ENCODE measurements at places on chromosomes 12 and 14.

DNA sequence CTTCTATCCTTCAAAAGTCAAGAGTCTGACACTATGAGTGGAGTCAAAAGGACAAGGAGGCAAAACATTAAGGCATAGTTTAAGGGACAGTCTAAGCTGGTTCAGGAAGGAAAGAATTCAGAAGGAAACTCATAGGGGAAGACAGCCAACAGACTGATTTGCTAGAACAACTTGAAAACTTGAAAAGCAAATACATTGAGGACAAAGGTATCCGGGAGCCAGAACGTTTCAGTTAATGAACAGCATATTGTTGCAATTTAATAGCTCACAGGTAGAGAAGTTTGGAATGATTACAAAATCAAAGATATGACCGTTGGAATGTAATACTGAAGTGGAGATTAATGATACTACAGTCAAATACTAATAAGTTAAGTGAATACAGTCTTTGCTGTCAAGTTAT lies 312.8 kb upstream of the RPL10L start:
- DNase-seq: no peak

DNA sequence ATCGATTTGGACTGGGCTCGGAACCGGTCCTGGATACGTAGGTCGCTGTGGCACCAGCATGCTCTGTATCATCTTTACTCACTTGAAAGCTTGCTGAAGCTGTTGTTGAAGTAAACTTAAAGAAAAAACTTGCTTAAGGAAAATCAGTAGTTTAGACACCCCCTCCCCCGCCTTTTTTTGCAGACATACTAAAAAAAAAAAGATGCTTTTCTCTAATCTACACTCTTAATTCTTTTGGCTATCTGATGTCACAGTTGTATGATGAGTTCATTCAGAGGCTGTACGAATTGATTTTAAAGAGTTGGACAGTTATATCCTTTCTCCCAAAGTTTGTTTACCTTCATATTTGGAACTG lies 865 bp downstream of the FRS2 start:
- DNase-seq: no peak

- no peak for DNase-seq
Measured at GRCh38 chr14:71651228-71651627, 281.0 kb upstream of the RGS6 start.

GRCh38 chr12:44574586-44574985 lies 301.5 kb downstream of the NELL2 start:
- no peak for DNase-seq

- no peak for DNase-seq
Measured at GRCh38 chr12:5369298-5369697, 62.6 kb upstream of the NTF3 start.

DNA sequence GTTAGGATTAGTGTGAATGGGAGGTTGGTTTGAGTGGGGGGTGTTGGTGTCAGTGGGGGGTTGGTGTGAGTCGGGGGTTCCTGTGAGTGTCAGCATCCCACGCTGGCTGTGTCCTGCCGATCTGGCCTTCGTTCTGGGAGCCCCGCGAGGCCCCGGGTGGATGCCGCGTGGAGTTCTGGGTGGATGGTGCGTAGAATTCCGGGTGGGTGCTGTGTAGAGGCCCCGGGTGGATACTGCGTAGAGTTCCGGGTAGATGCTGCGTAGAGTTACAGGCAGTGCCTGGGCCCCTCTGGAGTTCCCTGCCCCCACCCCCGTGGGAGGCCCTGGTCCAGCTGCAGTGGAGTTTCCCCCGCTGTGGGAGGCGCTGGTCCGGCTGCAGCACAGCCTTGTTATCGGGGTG lies 8.7 kb downstream of the NOC4L start:
- DNase-seq: no peak

DNA sequence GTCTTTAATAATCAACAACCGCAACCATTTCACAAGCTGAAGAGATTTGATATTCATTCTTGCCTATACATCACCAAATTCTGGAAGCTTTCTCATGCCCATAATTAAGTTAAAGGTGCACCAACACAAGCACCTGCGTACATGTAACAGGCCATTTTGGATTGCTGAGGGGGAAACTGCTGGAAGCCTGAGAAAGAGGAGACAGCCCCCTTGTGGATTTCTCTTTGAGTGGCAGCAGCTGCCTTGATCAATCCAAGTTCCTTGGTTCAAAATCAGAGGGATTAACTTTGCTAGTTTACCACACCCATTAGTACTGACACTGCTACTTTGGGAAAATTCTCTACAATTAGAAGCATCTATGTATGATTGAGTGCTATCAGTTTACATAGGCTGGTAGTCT lies 321.1 kb downstream of the NOVA1 start:
- peak; percentile 5 for DNase-seq

- DNase-seq: no peak
Measured at GRCh38 chr14:55691659-55692058, 111.7 kb downstream of the KTN1 start.

DNA sequence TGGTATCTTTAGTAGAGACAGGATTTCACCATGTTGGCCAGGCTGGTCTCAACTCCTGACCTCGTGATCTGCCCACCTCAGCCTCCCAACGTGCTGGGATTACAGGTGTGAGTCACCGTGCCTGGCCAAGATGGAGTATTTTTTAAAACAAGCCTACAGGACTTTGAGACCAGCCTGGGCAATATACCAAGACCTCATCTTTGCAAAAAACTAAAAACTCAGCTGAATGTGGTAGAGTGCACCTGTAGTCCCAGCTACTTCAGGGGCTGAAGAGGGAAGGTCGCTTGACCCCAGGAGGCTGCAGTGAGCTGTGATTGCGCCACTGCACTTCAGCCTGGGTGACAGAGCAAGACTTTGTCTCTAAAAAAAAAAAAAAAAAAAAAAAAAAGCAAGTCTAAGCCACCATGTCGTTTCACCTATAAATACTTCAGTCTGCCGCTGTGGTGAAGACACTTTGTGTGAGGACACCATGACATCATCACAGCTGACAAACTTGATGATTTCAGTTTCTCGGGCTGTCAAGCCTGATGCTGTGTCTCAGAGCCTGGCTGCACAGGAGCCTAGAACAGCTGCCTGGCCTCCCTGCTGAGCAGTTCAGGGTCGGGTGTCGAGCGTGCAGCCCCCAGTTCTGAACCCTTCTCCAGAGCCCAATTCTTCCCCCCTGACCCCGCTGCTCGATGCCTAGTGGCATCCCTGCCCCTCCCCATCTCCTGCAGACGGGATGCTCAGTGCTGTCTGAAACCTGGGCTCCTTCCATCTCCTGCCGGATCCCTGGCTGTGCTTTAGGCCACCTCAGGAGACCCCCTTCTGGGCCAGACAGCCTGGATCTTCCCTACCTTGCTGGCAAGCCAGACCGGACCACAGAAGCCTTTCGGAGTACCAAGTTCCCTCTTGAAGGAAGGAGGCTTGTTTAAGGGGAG lies 119.2 kb upstream of the EVL start:
- no peak for DNase-seq

DNA sequence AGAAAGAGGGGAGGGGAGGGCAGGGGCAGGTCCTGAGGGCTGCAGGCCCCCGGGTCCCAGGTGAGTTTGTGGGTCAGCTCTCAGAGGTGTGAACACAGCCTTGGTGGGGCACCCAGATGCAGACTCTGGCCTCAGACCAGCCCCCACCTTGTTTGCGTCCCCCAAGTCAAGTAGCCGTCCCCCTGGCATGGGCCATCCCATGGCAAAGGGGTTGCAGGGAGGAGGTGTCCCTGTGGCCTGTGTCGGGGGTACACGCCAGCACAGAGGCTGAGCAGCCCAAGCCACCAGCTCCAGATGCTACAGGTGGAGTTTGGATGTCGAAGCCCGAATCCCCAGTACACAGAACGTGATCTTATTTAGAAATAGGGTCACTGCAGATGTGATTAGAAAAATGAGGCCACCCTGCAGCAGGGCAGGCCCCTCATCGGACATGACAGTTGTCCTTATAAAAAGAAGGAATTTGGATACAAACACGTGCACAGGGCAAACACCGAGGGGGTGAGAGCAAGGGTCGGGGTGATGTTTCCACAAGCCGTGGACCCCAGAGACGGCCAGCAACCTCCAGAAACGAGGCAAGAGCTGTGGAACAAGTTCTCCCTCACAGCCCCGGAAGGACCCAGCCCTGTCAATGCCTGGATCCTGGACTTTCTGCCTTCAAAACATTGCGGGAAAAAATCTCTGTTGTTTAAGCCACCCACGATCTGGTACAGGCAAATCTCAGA lies 141.2 kb upstream of the C14orf180 start:
- no peak for DNase-seq

GRCh38 chr14:74794947-74795346 lies 31.8 kb downstream of the YLPM1 start:
- no peak for DNase-seq

GRCh38 chr14:90500665-90501370 lies 104.0 kb downstream of the CALM1 start:
- DNase-seq: no peak

DNA sequence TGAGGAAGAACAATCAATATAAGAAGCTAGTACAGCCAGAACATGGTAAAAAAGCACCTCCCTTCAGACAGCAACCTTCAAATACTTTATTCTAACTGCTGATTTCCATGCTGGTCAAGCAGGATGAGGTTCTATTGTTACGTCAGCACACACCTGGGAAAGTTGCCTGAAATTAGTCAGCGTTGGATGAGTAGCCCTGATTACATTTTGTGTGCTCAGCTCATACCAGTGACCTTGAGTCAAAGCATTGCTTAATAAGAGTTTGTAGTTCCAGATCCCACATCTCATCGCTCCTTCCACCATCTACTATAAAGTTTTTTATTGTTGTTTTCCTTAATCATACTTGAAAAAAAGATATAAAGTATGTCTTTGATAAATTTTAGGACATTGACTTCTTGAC lies 361.5 kb downstream of the EGLN3 start:
- no peak for DNase-seq

- DNase-seq: no peak
Measured at GRCh38 chr12:6959058-6959804, 8.1 kb downstream of the PTPN6 start.

DNA sequence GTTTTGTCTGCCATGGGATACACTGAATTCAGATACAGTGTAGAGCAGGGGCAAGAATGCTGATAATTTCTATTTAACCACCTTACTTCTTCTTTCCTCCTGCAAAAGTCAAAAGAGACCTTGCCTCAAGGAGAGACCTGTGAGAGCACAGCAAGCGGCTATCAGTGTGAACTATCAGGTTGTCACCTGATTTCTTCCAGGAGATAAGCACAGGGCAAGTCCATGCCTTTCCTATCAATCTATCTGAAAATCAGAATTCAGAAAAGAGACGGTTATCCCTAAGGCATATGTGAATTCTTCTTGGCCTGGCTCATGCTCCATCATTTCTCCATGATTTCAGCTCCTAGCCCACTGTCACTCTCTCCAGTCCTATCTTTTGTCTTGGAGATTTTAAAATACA lies 128.9 kb upstream of the CCND2 start:
- DNase-seq: no peak

DNA sequence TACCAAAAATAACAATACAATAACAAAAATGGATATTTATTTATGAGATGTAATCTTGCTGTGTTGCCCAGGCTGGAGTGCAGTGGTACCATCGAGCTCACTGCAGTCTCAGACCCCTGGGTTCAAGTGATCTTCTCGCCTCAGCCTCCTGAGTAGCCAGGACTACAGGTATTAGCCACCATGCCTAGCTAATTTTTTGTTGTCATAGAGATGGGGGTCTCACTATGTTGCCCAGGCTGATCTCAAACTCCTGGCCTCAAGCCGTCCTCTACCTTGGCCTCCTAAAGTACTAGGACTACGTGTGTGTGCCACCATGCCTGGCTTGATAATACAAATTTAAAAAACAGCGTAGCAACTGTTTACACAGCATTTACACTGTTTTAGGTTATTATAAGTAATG lies 23.1 kb downstream of the ARHGAP5 start:
- no peak for DNase-seq

DNA sequence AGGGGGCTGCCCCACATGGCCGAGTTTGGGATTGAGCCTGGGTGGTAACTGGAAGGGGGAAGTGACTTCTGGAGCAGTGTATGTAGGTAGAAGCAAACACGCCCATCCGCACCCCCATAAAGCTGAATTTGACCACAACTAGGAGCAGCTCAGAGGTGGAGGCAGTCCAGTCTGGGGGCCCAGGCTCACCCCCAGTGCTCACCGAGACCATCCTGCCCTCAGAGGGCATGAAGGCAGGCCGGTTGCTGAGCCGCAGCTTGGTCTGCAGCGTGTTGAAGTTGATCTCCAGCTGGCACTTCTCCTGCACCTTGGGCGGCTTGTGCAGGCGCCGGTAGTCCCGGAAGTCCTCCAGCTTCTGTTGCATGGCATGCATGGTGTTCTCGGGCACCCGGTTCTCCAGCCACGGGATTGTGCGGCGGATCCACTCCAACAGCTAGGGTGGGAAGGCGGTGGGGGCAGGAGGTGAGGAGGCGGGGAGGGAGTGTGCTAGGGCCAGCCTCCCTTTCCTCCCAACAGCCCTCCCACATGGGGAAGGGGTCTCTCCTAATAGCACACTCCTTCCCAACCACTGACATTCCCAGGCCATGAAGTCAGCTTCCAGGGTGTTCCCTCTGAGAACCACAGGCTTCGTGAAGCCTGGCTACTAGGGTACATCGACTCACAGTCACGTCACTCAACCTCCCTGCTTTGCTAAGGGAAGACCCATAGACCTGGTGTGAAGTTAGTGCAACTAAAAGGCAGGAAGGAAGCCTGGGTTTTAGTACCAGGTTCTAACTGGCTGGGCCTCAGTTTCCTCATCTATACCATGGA lies 87.0 kb downstream of the ACTN1 start:
- no peak for DNase-seq

DNA sequence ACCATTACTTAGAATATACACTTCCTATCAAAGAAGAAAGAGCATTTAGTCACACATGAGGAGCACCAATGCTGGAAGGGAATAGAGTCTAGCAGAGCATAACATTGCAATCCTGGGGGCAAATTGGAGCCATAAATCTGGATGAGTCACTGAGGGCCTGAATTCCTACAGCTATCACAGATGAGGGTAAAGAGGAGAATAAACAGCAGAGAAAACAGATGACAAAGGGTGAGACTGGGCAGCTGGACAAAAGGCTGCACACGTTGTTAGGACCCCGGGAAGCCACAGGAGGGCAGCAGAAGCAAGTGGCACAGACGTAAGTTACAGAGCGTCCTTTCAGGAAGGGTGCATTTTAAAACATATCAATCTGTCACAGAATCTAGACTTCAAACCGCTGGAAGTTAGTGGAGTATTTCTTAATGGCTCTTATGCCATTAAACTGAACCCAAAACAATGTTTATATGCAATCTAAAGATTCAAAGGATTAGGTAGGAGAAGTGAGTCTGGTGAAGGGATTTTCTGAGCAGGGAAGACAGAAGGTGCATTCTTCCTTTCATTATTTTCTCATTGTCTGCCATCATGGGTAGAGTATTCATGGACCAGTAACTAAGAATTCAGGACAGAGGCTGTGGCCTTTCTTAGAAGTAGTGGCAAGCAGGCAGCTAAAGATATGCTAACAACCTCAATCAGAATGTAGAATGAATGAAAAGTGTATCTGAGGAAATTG lies 159.8 kb upstream of the DAAM1 start:
- DNase-seq: peak; percentile 63

DNA sequence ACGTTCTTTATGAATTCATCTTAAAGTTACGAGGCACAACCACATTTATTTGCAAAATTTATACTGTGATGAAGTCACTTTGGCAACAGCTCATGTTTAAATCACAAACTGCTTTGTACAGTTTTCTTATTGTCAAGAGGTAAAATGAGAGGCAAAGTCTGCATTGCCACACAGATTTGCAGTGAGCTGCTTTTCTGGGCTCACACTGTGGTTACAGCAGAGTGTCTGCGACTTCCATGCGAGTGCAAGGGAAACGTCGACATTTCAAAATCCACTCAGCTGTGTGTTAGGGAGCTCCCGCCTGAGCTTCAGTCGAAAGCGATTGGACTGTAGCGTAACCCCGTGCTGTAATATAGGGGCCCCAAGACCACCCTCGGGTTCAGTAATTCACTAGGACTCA lies 13.0 kb downstream of the MTA1 start:
- DNase-seq: no peak

Data from neural crest cell (in vitro differentiated cells).